Activated CD4-positive, alpha-beta T cell treated with anti-CD3 and anti-CD28 coated beads, Interleukin-2, amount 10 ng/mL, durations not matched to agents 7 days and 5 days (primary cell): ENCODE measurements at places on chromosomes 3 and 15. TPM values are rescaled to one million over a fixed set of nuclear protein-coding genes. Genes with fewer than 3 reads are reported as not detected.

- DNase-seq: no peak
Observed at GRCh38 chr3:15081960-15082664, 16.8 kb downstream of the RBSN start.

- no peak for DNase-seq
Observed at GRCh38 chr3:8505621-8506020, 4.0 kb downstream of the LMCD1 start.

- no peak for DNase-seq
Observed at GRCh38 chr3:75332794-75333193, 331.3 kb upstream of the FRG2C start.

GRCh38 chr3:31522152-31522551 is 10.6 kb upstream of the STT3B start:
- peak; percentile 35 for DNase-seq

DNA sequence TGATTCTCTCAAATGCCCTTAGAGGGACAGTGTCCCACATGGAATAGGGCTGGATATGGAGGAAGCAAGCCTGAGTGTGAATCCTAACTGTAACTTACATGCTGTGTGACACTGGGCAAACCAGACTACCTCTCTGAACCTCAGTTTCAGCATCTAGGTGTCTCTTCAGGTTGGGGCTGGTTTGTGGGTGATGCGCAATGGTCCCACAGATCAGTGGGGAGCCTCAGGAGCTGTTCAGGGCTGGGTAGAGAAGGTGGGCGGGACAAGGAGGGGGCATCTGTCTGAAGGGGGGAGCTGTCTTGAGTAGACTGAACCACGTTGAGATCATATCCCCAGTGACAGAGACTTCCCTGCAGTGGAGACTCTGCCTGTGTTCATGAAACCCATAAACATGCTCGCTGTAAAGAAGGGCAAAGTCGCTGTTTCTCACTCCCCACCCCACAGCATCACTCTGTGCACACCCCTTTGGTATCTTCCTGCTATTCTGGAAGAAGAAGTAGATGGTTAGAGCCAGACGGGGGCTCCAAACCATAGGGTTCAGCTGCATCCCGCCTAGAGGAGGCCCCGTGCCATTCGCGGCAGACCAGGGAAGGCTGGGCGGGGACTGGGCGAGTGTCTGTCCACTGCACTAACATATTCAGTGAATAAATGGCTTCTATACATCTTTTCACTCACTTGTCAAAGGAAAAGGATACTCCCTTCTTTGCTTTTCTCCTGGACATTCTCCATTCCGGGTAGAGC is 28.4 kb downstream of the SRPRB start:
- DNase-seq: no peak

The UBAP1L gene
- 3.8 TPM for total RNA-seq
